D341Med (cell line): ENCODE measurements at places on chromosomes 1 and 21.
A peak's percentile ranks its signal among the peaks of the same experiment; 100 is the strongest.

DNA sequence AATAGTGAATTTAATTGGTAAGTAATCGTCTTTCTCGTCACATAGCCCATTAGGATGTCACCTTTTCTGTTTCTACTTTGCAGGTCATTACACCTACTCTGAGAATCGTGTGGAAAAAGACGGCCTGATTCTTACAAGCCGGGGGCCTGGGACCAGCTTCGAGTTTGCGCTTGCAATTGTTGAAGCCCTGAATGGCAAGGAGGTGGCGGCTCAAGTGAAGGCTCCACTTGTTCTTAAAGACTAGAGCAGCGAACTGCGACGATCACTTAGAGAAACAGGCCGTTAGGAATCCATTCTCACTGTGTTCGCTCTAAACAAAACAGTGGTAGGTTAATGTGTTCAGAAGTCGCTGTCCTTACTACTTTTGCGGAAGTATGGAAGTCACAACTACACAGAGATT lies 23.3 kb downstream of the PARK7 start:
- no peak for DNase-seq

GRCh38 chr21:41877901-41878830 lies 978 bp downstream of the PRDM15 start:
- peak; percentile 58 for DNase-seq

DNA sequence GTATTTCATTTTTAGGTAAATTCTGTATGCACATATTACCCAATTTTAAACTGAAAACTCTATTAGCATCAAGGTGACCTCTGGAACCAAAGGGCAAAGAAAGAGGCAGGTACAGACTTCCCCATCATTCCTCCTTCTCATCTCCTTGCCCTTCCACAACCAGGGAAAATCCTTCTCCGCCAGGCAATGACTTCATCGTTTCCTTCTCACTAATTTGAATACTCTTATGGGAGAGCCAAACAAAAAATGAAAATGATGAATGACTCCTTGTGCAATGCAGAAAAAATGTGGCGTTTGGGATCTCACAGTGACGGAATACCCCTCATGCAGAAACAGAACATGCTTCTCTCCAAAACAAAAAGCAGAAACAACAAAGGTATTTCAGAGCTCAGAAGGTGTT lies 83.7 kb downstream of the HLCS start:
- no peak for DNase-seq

DNA sequence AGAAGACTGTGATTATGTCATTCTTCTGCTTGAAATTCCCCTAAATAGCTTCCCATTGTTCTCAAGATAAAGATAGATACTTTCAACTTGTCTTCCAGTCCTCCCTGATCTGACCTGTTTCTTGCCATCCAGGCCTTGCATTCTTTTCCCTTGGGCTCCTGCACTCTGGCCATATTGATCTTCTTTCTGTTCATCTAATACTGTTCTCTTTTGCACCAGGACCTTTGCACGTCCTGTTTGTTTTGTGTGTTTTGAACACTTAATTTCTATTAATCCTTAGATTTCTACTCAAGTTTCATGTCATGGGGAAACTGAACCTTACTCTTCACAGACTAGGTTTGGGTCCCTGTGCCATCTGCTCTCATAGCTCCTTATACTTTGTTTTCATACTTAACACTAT lies 65.1 kb downstream of the MAGI3 start:
- DNase-seq = no peak

DNA sequence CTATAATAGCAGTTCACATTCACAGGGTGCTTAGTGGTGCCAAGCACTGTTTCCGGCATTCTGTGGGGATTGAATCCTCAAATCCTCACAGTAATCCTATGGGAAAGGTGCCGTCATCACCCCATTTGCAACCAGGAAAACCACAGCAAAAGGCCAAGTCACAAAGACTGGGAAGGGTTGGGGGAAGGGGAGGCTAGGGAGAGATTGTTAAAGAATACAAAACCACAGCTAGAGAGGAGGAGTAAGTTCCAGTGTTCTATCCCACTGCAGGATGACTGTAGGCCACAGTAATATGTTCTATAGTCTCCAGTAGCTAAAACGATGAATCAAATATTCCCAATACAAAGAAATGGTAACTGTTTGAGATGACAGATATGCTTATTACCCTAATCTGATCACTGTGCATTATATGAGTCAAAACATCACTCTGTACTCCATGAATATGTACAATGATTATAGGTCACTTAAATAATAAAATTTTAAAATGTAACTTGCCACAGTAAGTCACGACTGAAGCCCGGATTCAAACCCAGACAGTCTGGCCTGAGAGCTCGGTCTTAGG lies 256.8 kb downstream of the TOMM20 start:
- DNase-seq = no peak

GRCh38 chr1:196650403-196650802 lies 1.4 kb upstream of the CFH start:
- no peak for DNase-seq

- DNase-seq = no peak
These were observed 48.5 kb downstream of the NR5A2 start for GRCh38 chr1:200075938-200076546.

- no peak for DNase-seq
These were observed 28.0 kb upstream of the GLIS1 start for GRCh38 chr1:53766831-53767405.

- DNase-seq = no peak
These were observed 262.9 kb upstream of the CACYBP start for GRCh38 chr1:174736831-174737230.

GRCh38 chr1:53586765-53587164 lies 127.6 kb downstream of the DMRTB1 start:
- DNase-seq = no peak

- DNase-seq = no peak
These were observed 58.8 kb downstream of the RAB3GAP2 start for GRCh38 chr1:220213382-220213983.

GRCh38 chr1:220887520-220888416 lies 8.5 kb downstream of the HLX start:
- DNase-seq = no peak

- no peak for DNase-seq
These were observed 46.8 kb downstream of the NPHP4 start for GRCh38 chr1:5945445-5945844.

DNA sequence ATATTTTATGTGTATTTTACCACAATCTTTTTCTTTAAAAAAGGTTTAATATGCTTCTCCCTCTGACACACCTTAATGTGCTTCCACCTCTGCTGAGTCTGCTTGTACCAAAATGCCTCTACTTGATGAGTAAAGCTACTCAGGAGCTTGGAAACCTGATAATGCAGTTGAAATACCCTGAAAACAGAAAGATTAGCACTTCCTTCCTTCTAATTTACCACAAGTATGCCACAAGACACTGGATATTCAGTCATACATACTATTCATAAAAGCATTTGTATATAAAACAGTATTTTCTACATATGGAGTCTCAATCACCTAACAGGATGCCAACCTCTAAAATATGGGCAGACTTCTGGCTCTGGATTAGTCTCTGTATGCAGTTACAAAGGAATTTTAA lies 55.0 kb downstream of the SLC35D1 start:
- DNase-seq = no peak

DNA sequence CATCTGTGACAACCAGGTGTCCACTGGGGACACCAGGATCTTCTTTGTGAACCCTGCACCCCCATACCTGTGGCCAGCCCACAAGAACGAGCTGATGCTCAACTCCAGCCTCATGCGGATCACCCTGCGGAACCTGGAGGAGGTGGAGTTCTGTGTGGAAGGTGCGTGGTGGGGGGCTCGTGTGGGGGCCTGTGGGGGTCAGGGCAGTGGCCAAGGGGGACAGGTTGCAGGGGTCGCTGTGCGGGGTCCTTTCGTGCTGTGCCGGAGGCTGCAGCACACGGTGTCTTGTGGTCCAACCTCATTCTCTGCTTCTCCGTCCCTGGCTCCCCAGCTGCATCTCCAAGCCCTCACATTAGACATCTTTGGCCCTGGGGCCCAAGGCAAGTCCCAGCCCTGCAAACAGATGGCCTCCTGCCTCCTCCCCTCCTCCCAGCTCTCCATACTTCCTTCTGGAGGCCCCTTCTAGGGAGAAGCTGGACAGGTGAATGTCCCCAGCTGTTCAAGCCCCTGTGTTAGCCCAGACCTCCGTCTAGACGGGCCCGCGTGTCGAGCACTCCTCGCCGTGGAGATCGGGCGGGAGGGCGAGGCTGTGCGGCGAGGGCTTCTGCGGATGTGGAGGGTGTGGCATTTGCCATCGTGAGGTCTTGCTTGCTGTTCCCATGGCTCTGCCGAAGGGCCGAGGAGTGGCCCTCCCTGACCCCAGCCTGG lies 2.5 kb downstream of the AGRN start:
- DNase-seq = no peak

DNA sequence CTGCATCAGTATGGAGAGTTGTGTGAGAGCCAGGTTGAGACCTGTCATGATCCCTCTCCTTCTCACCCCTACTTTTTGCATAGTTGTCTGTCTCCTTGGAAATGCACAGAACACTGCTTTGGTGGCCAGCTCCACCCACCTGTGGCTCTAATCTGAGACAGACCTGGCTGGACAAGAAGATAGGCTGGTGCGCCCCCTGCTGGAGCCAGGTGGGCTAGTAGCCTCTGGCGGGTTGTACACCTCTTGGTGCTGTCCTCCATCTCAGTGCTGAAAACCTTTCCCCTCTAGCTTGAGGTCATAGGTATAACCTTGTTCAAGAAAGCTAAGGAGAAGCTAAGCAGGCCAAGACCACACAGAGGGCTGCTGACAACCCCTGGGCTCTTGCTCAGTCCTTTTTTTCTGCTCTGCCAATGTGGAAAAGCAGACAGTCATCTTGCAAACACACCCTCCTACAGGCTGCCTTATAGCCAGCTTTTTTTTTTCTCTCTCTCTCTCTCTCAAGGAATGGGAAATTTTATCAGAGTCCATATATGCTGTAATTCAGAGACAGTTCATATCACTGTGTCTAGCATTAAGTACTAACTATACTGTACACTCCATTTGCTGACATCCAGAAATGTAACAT lies 58.8 kb upstream of the SPATA6 start:
- DNase-seq = peak; percentile 83

DNA sequence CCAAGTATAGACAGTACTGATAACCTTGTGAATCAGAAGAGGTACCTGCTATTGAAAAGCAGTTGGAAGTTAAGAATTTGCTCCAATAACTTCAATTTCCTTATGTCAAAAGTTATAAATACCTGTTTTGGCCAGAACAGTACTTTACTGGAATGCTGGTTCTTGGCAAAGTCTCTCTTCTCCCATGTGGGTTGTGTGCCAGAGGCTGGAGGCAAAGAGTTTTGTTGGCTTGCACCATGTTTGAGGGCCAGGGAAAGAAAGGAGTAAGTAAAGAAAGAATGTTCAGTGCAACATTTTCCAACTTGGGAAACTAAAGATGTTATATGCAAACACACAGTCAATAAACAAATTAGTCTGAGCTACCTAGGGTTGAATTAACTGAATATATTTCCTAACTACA lies 67.0 kb upstream of the DYNLT5 start:
- DNase-seq = no peak

DNA sequence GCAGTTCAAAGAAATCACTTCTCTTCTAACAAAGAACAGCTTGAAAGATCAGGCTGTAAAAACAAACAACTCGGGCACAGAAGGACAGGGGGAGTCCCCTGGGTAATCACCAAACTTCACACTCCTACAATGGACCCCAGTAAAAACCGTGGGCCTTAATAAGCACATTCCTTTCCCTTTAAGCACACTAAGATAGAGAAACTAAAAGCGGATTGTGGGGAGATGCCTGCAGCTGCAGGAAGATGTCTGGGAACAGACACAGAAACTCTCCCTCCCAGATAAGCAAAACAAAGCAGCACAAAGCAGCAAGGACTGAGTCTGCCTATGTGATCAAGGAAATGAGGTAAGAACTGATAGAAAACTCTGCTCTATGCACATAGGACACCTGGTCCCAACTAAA lies 37.6 kb upstream of the CTBS start:
- no peak for DNase-seq

DNA sequence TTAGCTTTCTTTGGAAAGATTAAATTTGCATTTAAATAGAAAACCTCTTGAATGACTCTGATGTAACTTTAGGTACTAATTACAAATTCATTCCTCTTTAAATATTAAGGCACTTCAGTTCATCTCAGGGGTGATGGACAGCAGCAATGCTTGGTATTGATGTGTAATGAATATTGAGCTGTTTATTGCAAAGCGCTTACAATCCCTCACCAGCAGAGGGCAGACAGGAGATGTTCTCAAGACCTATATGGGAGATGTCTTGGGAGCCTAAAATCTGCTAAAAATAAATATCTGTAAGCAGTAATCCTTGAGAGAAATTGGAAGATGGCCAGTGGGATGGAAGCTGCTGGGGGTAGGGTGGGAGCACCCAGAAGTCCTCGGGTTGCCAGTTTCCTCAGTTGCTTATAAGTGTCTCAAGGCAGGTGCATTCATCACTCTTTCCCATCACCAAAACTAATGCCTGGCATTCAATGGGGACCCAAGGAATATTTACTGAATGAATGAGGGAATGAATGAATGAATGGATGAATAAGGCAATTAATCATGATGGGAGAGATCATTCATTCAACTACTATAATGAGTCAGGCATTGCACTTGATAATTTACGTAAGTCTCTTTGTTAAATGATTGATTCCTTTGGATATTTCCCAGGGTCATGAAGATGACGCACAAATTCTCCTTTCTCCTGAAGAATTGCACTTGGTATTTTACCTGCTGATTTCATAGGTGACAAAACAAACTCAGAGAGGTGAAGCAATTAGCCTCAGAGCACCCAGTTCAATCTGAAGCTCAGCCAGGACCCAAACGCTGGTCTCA lies 2.3 kb downstream of the KLHDC8A start:
- no peak for DNase-seq

DNA sequence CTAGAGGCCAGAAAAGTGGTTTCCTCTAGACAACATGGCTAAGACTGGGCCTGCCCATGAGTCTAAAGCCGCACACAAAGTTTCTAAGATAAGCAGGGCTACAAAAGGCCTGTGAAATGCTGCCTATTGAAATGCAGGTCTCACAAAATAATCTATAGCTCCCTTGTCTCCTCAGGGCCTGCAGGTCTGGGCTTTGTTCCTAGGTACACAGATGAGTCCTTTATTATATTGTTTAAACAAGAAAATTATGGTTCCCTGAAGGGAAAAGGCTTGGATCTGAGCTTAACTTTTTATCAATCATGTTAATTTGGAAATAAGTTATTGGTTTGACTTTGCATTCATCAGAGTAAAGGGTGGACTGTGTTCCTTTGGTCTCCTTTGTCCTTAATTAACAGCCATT lies 413.4 kb upstream of the BEND5 start:
- no peak for DNase-seq

DNA sequence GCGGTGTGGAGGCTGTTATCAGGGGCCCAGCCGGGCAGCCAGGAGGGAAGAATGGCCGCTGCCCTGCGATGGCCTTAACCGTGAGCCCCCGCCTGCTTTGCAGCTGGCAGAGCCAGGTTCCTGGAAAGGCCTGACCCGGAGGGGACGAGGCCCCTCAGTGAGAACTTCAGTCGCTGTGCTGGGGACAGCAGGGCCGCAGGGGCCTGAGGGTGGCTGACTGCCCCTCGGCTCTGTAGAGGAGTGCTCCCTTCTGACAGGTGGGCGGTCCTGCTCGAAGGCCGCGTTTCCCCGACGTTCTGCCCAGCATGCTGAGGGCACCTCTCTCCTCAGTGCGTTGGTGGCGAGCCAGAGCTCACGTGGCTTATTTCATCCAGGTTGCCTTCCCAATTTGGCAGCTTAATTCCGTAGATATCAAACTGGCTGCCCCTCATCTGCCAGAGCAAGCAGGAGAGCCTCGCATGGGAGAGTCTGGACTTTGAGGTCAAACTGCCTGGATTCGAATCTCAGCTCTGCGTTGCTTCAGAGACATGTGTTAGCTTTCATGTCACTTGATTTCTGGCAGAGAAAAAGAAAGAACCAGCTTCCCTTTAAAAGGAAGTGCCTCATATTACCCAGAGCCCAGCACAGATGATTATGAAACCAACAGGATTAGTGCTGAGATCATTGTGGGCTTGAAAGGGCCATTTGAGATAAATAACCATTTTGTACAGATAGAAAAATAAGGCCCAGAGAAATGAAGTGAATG lies 239.8 kb downstream of the SDCCAG8 start:
- DNase-seq = no peak
